ENCODE measurements at places on chromosomes 1 and 21. TPM values are rescaled to one million over a fixed set of nuclear protein-coding genes. Genes with fewer than 3 reads are reported as not detected.

The STPG1 gene
- 2.0 TPM for total RNA-seq

The DDAH1 gene
- total RNA-seq: 18.1 TPM

The LY9 gene
- not detected for total RNA-seq

The S100A3 gene
- total RNA-seq: 10.8 TPM

The RIPPLY3 gene
- not detected for total RNA-seq

The PLD5 gene
- total RNA-seq: 0.29 TPM

The OR2G6 gene
- not detected for total RNA-seq

The NBPF15 gene
- total RNA-seq: 27.0 TPM

The TEX35 gene
- total RNA-seq: not detected

The VCAM1 gene
- 9.3 TPM for total RNA-seq

The AQP10 gene
- not detected for total RNA-seq

The DTL gene
- total RNA-seq: 1.2 TPM

The AVPR1B gene
- not detected for total RNA-seq

The TIE1 gene
- total RNA-seq: 0.11 TPM

The ARTN gene
- total RNA-seq: 6.9 TPM

The FMO3 gene
- total RNA-seq: 0.62 TPM

The CXADR gene
- total RNA-seq: not detected

The SELE gene
- total RNA-seq: not detected

The HRNR gene
- not detected for total RNA-seq

The GJC2 gene
- 0.26 TPM for total RNA-seq

The NPR1 gene
- not detected for total RNA-seq

The ANGPTL1 gene
- 7.1 TPM for total RNA-seq

The TOMM20 gene
- total RNA-seq: 119 TPM

The CYB5RL gene
- total RNA-seq: 7.2 TPM

The CZIB gene
- 56.9 TPM for total RNA-seq

The SYCP1 gene
- not detected for total RNA-seq

The FAM151A gene
- not detected for total RNA-seq

The RSRP1 gene
- 83.7 TPM for total RNA-seq

The CLCA4 gene
- not detected for total RNA-seq

The KRTAP13-2 gene
- total RNA-seq: not detected

The COL16A1 gene
- 27.9 TPM for total RNA-seq
